Right forelimb (tissue), 1 donor: ENCODE measurements at places on chromosomes 12 and 14.

GRCh38 chr14:78933948-78934524, 763.9 kb downstream of the NRXN3 start:
- no peak for DNase-seq

- peak; percentile 75 for DNase-seq
Observed at GRCh38 chr14:67722293-67722692, 20.6 kb downstream of the RDH12 start.

GRCh38 chr14:40318211-40318719, 886.0 kb upstream of the FBXO33 start:
- DNase-seq: no peak

DNA sequence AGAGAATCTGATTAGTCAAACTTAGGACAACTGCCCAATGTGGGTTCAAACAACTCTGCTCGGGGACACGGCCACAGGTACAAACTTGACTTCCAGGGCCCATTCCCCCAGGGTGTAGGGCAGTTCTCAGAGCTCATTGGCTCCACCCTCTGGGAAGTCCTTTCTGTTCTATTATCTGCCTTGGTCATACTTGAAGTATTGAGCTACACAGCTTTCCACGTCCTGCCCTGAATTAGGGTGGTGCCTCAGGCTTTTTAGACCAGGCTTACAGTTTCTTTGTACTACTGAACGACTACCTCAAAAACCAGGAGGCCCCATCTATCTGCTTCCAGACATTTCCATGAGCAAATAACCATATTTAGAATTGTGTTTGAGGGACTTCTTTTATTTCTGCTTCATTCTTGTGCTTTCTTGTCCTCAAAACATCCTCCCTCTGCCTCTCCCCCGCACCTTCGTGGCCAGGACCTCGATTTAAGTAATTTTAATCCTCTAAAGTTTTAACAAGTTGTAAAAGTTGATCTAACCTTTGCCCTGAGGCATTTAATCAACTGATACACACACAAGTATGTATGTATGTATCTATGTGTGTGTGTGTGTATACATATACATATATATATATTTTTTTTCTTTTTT, 281.7 kb upstream of the AMIGO2 start:
- DNase-seq: no peak

- no peak for DNase-seq
Observed at GRCh38 chr14:106037380-106037779, 511.0 kb downstream of the TMEM121 start.

- no peak for DNase-seq
Observed at GRCh38 chr12:5905757-5906156, 39.3 kb downstream of the ANO2 start.

GRCh38 chr14:96285667-96286066, 29.7 kb downstream of the BDKRB1 start:
- no peak for DNase-seq

- DNase-seq: no peak
Observed at GRCh38 chr12:61846765-61847164, 413.4 kb upstream of the USP15 start.

DNA sequence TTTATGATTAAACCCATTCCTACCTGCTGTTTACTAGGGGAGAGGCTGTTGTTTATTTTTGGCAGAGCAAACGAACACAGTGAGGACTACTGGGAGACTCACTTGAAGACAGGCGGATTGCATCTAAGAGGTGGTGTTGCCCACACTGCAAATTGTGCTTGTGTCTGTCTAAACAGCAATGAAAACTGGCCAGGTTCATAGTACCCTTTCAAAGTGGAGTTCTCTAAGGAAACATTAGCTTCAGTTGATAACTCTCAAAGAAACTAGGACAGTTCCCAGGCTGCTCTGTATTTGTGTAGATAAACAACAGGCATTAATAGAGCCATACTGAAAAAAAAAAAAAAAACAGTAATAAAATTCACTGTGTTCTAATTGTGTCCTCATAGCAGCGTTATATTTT, 466.0 kb upstream of the RGS6 start:
- DNase-seq: no peak

DNA sequence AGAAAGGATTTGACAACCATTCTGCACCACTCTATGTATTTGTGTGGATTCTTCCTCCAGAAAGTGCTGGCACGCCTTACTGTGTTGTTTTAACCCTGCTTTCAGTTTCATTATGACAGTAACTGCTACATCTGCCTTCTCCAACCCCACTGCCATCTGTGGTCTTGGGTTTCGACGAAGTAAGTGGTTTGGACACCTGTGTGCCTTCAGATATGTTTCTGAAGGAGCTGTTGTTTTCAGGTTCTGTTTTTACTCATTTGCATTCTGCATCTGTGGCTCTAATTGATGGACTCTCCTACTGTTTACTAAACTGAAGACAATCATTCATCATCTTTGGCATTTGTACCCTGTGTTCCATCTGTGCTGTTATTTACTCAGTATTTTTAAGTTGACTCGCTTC, 4.1 kb downstream of the TSHR start:
- no peak for DNase-seq

- DNase-seq: no peak
Observed at GRCh38 chr12:107491856-107492255, 193.7 kb upstream of the PWP1 start.

- DNase-seq: no peak
Observed at GRCh38 chr12:49921936-49922335, 18.2 kb upstream of the FAIM2 start.

DNA sequence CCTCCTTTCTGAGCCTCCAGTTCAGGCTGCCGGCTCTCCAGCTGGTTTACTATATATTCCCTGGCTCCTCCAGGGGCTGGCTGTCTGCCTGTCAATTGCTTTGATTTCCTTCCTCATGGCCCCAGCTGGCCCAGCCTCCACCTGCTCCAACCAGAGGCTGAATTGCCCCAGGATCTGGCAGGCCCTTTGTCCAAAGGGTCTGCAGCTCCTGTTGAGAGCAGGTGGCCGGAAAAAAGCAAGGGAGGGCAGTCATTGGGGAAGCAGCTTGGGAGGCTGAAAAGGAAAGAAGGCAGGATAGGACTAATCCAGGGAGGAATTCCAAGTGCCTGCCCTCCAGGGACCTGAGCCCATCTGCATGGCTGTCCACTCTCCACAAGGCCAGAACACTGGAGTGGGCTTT, 25.3 kb downstream of the PAH start:
- DNase-seq: no peak

DNA sequence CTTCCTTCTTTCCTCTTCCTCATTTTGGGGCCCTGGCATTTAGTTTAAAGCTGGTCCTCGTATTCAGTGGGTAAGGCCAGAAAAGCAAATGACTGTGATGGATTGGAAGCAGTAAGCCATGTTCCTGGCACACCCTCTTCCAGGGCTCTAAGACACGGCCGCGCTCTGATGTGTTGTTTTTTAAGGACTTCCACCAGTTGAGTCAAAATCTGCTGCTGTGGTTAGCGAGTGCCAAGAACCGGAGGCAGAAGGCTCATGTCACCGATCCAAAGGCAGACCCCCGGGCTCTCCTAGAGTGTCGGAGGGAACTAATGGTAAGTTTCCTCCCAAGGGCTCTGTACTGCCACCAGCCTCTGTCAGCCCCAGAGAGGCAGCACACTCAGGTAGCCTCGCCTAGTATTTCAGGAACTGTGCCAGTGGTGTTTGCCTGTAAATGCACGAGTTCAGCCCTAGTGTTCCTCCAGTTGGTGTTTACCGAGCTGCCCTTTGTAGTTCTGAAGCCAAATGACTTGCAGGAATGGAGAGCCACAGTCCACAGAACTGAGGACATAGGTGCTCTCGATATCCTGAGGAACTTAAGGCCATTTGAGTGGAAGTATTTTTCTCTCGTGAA, 72.7 kb downstream of the ESR2 start:
- DNase-seq: no peak

DNA sequence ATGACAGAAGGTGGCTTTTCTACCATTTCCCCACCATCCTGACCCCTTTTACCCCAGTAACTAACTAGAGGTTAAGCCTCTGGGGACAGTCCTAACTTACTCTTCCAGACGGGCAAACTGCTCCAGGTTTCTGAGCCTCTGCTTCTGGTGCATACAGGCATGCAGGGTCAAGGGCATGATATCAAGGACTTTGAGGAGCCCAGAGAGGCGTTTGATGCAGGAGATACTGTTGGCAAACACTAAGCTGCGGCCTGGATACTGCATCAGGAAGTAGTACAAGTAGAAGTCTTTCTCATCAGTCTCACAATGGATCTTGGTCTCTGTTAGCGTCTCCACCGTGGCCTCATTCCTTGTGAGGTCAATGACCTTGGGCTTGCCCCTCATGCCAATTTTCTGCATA, 21.0 kb downstream of the DDX24 start:
- DNase-seq: no peak

DNA sequence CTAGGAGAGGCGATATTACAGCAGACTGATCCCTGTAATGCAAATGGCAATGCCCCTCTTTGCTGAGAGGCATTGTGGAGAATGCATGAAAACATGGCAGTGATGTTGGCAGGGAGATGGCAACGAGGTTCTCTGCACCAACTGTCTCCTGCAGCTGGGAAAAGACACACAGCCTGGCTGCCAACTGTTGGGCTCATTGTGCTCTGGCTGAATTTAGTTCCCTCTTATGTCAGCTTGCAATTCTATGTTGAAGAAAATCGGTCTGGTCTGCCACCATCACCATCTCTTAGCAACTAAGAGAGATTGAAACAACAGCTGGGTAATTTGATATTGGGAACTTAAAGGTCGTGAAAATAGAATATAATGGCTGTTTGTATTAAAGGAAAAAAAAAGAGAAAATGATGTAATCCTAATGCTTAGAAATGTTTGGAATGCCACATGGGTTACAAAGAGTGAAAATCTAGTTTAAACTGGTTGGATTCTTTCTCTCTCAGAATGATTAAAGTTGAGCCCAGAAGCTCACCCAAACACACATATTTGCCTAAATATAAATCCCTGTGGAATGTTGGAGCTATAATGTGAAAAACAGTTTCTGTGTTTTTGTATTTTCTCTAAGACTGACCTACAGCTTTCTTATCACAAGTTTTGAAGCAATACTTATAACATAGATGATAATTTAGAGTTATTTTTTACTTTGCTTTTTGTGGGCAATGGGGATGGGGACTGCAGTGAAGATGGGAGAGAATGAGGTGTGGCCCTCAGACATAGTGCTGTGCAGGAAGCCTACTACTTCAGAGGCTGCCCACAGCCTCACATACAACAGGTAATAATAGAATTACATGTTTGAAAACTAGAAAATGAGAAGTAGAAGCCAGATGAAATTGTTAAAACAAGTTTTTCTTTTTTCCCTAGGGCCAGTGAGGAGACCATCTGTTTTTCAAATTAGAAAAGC, 143.7 kb downstream of the AKAP6 start:
- peak; percentile 62 for DNase-seq

GRCh38 chr14:78319406-78319805, 149.2 kb downstream of the NRXN3 start:
- no peak for DNase-seq

DNA sequence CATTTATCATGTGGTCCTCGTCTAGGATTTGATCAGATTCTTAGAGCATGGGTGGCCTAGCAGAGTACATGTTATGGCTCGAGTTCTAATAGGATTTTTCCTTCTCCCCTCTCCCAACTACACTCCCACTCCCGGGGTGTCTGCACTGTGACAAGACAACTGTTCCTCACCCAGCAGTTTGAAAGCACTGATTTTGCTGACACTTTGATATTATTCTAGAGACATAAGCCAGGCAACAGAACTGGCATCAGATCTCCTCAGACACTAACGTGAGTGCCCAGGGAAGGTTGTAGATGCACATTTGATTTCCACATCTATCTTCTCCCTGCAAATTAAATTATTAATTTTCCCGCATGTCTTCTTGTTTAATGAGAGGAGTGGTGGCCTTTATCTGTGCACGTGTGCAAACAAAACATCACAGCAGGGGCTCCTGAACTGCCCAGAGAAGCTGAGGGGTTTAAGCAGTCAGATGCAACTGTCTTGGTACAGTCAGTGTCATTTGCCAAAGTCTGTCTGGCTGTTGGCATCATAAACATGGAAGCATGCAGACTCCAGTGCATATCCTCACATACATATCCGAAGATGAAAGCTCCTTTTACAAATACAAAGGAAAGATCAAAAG, 491.8 kb downstream of the NPAS3 start:
- no peak for DNase-seq

- no peak for DNase-seq
Observed at GRCh38 chr12:49541140-49541861, 2.5 kb downstream of the KCNH3 start.

DNA sequence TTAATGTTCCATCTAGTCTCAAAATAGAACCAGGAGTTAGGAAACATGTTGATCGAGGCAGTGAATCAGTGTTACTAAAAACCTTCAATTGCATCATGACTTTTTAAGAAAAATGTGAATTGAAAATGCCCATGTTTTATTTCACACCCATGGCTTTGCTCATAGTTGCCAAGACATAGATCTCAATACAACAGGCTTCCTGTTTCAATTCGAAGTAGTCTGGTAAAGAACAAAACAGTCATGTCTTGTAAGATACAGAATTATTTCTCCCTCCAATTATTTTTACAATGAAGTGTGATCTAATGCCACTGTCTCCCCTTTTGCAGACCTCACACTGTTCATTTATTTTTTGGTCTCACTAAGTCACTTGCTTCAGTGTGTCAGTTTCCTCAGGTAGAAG, 44.6 kb upstream of the FAR2 start:
- no peak for DNase-seq

GRCh38 chr12:89721291-89721987, 12.8 kb upstream of the ATP2B1 start:
- no peak for DNase-seq

DNA sequence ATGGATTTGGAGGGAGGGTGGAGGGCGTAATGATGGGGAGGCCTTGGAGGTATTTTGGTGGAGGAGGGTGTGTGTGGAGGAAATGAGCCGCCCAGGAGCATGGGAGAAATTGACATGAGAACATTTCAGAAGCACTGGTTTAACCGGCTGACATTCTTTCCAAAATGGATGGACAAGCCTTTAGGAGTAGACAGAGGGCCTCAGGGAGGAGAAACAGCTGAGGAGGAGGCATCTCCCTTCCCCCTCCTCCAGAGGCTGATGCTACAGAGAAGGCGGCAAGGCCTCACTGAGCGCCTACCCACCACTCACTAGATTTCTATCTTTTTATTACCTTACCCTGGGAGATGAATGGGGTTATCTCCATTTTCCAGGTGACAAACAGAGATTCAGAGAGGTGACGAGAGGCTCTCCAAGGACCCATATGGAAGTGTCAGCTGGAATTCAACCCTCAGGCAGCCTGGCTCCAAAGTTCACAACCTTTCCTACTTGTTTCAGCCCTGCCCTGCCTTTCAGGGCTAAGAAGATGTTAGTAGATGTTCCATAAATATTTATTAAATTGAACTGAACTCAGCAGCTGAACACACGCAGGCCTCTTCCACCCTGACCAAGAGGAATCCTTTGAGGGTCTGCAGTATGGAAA, 289.6 kb downstream of the ZFP36L1 start:
- no peak for DNase-seq

DNA sequence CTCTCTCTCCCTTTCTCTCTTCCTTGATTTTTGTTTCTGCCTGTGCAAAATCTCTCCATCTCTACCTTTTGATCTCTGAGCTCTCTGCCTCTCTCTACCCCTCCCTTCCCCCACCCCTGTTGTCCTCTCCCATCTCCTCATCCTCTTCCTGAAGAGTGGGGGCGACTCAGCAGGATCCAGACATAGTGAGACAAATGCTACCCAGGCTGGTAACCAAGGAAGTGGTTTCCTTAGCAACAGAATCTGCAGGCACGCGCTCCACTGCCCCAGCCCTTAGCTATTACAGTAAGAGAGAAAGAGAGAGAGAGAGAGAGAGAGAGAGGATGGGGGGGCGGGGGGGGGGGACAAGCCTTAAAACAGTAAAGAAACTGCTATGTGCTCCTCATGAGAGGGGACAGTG, 85.6 kb downstream of the CMKLR1 start:
- no peak for DNase-seq

- no peak for DNase-seq
Observed at GRCh38 chr14:93532541-93532940, 101.8 kb downstream of the UNC79 start.

GRCh38 chr12:79997096-79997791, 62.3 kb upstream of the PPP1R12A start:
- no peak for DNase-seq
